ENCODE measurements at places on chromosomes 7 and 10.

- DNase-seq = no peak
Measured at GRCh38 chr10:33235251-33235884, 99.1 kb downstream of the NRP1 start.

- DNase-seq = no peak
Measured at GRCh38 chr7:102012941-102013461, 195.6 kb downstream of the CUX1 start.

DNA sequence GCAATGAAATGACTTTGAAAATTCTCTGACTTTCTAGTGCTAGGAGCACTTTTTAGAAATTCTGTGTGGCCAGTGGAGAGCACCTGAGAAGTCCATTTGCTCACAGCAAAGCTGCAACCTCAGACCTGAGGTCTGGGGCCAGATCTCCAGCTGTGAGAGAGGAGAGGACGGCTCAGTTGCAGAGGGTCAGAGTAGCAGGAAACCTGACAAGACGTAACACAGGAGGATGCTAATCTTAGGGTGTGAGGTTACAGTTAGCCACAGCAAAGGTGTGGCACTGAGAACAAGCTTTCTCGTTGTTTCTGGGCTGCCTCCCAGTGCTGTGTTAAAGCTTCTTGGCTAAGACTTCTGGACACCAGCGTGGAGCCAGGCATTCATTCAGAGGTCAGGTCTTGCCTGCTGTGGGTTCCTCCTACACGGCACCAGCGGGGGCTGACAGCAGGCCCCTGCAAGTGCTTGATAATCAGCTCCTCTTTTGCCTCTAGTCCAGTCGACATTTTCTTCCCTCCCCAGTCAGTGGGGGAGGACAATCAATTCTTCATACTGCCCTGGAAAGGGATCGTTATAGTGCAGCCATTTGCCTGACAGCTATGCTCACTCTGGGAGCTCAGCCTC lies 435.4 kb upstream of the DPP6 start:
- DNase-seq = no peak

DNA sequence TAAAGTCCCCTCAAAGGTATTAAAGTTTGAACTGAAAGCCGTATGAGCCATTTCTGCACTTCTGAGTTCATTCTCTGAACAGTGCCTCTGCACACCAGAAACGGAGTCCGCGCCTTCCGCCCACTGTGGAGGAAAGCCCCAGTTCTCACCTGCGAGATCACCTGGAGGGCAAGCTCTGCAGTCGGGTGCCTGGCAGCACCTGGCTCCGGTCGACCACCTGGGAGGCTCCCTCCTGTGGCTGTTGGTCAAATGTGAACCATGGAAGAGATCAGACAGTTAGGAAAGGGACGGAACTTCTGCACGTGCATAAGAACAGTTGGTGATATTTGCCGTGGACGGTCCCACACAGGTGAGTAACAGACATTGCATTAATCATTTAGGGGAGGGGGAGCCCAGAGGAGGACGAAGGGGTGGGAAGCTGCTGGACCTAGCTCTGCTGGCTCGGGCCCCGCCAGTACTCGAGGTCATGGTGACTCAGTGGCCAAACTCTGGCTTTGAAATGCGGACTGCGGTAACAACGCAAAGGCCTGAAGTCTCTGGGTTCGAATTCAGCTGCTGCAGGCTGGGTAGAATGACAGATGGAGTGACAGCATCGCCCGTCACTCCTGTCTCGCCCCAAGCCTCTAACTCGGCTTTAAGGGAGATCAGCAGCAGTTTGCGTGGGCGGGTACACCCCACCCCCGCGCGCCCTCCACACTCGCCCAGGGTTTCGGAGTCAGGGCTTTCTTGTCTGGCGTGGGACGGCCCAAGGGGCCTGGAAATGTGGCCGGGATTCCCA lies 1.7 kb upstream of the DPYSL4 start:
- DNase-seq = no peak

DNA sequence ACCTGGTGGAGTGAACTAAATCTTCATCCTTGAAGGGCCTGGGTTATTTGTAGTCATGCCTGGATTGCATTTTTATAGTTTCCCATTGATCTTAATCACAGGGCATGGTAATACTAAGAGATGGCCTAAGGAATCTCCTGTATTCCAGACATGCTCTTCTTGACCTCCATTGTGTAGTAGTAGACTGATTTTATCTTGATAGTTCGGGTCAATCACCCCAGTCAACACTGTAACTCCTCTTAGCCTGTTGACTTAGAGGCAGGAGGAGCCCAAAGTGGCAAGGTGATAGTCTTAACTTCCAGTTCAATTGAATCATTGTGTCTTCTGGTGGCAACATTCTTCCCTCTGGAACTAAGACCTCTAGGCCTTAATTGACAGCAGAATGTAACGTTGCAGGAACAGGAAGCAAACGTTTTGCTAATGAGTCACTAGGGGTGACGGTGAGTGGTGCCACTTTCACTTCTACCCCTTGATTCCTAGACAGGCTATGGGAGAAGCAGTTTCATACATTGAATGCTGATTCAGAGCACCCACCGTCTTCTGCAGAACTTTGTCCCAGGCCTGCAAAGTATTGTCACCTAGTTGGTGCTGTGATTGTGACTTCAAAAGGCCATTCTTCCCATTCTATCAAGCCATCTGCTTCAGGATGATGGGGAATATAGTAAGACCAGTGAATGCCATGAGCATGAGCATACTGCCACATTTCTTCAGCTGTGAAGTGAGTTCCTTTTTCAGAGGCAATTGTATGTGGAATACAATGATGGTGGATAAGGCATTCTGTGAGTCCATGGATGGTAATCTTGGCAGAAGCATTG lies 24.0 kb upstream of the PAPSS2 start:
- no peak for DNase-seq
